ENCODE measurements at places on chromosomes 7 and 10.

DNA sequence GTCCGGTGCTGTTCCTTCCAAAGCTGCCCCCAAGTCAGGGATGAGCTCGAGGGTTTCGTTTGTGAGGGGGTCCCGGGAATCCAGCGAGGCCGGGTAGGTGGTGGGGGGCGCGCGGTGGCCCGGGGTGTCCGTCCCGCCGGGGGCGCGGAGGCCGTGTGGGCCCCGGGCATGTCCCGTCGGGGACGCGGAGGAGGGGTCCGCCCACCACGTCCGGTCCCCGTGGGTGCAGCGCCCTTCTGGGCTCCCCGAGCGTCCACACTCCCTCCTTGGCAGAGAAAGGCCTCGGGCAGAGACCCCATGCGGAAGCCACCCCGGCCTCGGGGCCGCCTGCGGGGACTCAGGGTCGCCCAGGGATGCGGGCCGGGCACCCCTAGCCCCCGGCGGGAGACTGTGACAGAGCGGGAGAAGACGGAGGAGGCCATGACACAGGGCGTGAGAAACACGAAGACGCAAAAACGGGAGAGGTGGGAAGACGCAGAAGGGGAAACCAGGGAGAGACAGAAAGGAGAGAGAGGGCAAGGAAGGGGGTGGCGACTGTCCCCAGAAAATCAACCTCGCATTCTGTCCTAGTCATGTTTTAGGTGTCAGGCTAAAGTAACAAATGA, 640 bp upstream of the ZNF425 start:
- DNase-seq = peak; percentile 17

DNA sequence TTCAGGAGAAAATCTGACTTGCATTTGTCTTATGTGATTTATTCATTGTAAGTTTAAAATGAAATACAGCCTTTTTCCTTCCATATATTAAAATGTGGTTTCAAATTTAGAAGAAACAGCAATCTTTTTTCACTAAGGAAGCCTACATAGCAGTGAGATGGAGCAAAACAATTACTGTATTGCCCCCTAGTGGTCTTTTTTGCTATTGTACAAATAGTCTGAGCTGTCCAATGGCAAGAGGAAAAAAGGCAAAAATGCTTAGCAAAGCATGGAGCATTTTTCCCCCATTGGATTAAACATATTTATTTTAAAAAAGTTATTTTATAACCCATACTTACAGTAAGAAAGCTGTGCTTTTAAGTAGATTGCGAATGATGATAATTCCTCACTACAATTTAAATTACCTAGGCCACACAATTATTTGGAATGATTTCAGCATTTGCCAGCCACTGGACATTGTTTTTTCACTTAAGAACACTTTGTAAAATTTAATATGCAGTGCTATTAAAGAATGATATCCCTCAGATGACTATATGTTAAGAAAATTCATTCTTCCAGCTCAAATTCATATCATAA, 119.5 kb downstream of the CPED1 start:
- DNase-seq = peak; percentile 44

DNA sequence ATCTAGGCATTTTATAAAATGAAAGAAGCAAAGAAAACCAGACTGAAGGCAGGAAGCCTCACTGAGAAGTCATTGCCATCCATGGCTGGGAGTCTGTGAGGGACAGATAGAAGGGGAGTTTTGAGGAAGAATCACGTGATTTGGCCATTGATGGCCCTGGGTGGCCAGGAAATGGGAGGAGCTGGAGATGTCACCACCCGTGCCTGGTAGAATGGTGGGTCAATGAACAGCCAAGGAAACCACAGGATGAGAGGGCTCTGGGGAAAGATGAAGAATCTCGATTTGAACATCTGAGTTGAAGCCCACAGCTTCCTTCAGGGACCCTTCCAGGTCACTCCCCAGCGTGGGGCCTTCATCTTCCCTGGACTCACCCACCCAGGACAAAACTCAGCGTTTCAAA, 103.3 kb upstream of the CHST15 start:
- no peak for DNase-seq

DNA sequence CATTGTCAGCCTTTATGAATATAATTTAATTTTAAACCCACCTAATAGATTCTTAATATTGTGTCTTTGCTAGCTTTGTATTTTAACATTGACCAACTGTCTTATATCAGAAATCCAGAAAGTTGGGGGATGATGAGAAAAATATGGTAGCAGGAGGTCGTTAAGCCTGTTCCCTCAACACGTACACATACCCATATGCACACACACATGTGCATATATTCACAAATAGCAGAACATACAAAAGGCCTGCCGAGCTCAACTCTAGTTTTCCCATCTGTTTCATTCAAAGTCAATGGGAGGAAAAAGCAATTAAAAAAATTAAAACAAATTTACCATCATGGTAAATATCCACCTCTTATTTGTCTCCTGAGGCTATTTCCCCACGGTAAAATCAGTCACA, 25.9 kb upstream of the PTPRZ1 start:
- no peak for DNase-seq

DNA sequence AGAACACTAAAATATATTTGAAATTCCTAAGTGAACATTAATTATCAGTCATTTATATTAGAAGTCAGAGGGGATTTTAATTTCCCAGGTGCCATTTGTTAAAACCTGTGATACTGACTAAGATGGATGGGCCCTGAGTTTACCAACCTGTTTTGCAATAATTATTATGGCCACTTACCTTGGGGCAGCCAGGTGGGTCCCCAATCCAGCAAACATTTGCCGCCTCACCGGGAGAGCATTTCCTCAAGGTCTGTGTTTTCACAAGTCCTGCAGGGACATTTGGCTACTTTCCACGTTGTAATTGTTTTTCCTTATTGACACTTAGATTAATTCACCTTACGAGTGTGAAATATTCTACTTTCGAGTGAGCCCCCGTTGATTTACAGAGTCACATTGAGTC, 251.2 kb upstream of the PPP2R2D start:
- no peak for DNase-seq

DNA sequence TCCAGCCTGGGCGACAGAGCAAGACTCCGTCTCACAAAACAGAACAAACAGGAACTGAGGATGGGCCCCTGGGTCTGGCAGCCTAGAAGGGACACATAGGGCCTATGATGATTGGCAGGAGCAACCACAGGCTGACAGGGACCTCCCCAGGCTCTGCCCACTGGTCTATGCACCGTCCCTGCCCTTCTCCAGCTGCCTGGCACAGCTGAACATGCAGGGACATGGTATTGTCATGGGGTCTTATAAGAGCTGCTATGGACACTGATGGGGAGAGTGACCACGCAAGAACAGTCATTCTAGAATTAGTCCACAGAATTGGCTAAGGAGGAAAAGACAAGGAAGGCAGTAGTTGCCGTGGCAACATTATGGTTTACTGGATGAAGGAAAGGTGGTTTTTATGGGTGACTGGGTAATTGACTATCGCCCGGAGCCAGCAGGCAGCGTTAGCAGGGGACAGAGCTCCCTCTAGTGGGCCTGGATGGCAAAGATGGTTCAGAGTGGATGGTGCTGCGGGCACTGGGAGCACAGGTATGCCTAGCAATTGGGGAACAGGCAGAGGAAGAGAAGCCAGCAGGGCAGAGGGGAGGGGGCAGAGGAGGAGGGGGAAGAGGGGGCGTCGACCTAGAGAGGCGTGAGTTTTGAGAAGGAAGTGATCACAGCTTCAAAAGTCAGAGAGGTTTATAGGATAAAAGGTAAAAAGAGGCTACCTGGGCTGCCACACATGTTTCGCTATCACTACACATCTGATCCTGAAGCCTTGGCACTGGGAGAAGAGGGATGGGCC, 7.8 kb upstream of the TRIM56 start:
- peak; percentile 64 for DNase-seq

DNA sequence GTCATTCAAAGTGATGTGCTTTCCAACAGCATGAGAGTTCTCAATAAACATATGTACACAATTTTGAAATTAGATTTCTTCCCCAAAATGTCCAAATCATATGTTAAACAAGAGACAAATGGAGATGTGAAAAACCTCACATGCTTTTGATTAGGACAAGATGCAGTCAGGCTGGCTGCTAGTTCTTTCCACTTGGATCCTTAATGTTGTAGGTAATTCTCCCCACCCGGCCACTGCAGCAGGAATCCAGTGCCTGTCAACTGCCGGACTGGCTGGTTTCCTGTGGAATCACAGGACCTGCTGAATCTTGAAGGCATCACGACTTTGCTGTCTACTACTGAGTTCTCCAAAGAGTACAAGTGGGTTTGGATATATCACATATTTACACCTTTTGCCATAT, 138.6 kb upstream of the AKR1E2 start:
- DNase-seq = no peak

DNA sequence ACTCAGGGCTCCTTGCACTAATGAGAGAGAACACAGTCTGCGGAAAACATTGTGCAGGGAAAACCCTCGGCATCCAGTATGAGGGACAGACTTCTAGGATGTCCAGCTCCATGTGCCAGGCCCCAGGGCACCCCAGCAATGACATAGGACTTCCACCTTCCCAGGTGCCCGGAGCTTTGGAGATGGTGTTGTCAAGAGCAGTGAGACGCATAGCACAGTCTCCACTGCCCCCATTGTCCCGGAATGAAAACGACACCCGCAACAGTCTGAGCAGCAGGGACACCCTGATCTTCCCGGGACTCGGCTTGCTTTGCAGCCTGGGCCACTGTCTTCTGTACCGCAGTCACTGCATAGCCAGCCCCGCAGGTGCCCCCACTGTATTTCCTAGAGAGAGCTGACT, 339.2 kb upstream of the ADARB2 start:
- no peak for DNase-seq

DNA sequence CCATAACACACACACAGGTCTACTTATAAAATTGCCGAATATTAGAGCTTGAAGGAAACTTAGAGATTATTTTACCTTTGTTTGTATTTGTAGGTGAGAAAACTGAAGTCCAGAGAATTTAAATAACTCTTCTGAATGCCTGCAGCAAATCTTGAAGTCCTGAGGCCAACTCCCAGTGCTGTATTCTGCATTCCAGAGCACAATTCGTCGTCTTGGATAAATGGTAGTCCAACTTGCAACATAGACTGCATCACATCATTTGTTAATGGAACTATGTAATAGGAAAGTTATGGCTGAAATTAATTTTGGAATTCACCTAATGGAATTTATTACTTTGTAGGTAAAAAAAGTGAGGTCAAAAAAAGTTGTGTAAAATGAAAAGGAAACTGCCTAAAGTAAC, 37.3 kb upstream of the SEMA3D start:
- DNase-seq = no peak

GRCh38 chr7:127366680-127367079, 25.8 kb downstream of the ZNF800 start:
- no peak for DNase-seq

- DNase-seq = no peak
These were observed 146.4 kb upstream of the NOBOX start for GRCh38 chr7:144549861-144550260.

Measured in NCI-H2107 (cell line).